ENCODE measurements at places on chromosomes 12 and 14.

DNA sequence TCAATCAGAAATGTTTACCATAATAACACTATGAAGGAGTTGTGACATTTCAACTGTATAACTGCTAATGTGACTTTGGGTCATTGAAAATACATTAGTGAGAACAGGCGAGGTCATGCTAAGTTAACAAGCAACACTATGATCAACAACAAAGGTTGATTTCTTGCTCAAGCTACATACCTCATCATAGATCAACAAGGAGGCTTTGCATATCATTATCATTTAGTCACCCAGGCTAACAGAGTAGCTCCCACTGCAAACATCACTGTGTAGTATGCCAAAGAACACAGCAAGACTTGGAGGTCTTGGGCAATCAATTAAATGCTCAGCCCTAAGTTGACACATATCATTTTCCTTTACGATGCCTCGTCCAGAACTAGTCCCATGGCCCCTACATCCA lies 212.5 kb downstream of the NOVA1 start:
- no peak for DNase-seq

- no peak for DNase-seq
Measured at GRCh38 chr14:76883447-76883846, 57.2 kb downstream of the LRRC74A start.

DNA sequence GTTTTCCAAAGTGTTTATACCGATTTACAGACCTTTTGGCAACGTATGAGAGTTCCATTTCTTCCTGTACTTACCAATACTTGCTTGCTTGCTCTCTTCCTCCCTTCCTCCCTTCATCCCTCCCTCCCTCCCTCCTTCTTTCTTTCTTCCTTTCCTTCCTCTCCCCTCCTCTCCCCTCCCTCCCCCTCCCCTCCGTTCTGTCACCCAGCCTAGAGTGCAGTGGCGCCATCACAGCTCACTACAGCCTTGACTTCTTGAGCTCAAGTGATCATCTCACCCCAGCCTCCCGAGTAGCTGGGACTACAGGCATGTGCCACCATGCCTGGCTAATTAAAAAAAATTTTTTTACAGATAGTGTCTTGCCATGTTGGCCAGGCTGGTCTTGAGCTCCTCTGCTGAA lies 40.4 kb downstream of the DIP2B start:
- no peak for DNase-seq

DNA sequence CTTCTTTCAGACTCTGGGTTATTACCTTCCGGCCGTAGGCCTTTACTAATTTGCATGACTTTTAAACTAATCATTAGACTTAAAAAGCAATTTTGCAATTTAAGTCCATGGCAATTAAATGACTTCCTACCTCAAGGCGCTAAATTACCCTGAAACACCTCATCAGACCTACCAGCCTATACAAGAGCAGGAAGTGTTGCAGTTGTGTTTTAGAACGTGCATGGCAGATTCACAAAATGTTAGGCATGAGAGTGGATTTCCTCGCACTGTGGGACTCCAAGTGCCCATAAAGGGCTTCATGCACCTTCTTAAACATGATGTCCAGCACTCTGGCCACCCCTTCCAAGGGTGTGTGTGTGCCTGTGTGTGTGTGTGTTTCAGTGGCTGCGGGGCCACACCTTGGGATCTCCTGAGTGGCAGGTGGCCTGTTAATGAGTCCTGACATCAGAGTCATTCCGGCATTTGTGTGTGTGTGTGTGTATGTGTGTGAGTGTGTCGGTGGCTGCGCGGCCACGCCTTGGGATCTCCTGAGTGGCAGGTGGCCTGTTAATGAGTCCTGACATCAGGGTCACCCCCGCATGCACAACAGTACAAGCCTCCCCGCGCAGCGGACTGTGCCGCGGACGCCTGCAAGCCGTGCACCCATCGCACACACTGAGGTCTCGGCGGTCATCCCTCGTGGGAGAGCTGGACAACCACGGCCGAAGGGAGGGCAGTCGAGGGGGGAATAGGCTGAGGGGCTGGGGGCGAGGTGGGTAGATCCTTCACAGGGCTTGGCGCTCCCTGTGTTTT lies 900 bp downstream of the C2CD5 start:
- DNase-seq: peak; percentile 9

DNA sequence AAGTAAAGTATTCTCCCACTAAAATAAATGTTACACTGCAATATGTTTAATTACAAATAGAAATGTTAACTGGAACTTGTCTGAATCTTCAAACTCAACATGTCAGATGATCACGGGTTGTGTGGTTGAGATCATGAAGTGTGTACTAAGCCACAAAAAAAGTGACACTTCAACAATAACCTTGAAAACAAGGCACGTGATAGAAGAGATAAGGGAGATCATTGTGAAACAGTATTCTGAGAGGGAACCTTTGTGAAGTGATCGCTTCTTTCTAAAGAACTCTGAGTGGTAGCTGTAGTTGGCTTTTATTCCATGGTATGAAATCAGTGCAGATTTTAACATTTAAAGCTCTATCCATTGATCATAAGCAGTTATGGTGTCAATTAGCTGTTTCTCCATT lies 60.0 kb downstream of the LIN52 start:
- DNase-seq: no peak

- DNase-seq: no peak
Measured at GRCh38 chr12:108282676-108283075, 56.4 kb downstream of the CMKLR1 start.

- DNase-seq: no peak
Measured at GRCh38 chr14:74380172-74380571, 31.9 kb downstream of the VRTN start.

DNA sequence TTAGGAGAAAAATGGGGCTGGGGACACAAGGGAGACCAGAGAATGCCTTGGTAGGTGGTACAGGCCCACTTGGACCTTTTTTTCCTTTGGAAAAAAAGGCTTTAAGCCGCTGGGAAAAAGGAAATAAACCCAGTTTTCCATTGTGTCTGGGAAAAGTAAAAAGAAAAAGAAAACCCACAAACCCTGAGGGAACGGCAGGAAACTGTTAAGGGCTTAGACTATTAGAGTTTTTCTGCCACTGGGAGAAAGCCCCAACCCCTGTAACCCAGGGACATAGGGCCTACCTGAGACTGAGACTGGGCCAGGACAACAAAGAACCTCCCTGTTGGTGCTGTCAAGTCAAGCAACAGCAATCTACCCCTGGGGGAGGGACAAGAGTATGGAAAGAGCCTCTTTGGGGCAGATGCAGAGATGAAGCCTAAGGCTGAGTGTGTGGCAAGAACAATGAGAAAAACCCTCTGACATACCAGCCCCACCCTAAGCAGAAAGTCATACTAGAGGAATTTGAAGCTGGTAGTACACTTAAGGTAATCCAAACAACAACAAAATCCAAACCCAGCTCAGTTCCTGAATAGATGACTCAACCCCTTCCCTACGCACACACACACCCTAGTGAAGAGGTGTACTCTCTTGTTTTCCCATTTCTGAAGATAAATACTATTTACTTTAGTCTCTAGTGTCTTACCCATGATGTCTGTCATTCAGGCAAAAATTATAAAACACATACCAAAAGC lies 22.8 kb downstream of the ATF1 start:
- DNase-seq: no peak

- DNase-seq: no peak
Measured at GRCh38 chr12:39792938-39793337, 173.3 kb upstream of the ABCD2 start.
